Choroid plexus epithelial cell (primary cell): ENCODE measurements at places on chromosomes 7 and 10.

- DNase-seq = peak; percentile 6
Measured at GRCh38 chr7:90119178-90119971, 34.9 kb upstream of the STEAP1 start.

DNA sequence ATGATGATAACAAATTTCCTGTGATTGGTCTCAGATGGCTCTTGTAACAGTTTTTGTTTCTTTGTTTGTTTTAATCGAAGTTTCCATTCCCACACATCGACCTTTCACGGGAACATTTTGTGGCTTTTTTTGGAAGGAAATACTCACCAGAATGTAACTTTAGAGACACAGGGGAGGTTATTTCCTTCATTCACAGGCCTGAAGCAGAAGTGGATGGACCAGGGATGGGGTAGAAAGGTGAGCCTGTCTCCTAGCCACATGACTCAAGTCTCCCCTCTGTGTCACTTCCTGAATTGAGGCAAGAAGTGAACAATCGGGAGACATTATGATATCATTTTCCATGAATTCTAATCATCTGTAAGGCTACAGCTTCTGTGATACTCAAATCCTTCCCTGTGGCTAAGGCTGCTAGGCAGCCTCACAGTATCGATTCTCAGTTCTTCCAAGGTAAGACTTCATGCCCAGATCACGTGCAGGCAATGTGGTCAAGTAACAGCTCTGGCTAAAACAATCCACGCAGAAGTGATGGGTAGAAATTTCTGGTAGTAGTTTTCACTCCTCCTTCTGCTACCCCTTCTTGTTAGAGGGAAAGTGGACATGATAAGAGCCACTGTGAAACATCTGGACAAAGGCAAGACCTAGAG, 203.9 kb upstream of the NEBL start:
- DNase-seq = peak; percentile 93

DNA sequence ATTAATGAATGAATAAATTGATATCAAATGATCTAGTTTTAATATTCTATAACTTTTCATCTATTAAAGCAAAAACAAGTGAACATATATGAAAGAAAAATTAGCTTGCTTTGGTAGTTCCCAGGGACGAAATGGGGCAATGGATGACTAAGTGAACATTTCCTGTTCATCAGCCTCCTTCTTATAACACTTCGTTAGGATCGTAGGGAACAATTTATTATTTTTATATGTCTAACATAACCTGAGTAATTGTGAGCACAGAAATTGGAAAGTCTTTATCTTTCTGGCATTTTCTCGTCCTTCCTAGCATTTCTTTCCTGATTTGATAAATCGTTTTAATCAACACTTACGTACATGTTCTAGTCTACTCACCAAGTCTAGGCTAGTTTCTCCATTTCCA, 59.1 kb upstream of the PPP1R3C start:
- DNase-seq = no peak

DNA sequence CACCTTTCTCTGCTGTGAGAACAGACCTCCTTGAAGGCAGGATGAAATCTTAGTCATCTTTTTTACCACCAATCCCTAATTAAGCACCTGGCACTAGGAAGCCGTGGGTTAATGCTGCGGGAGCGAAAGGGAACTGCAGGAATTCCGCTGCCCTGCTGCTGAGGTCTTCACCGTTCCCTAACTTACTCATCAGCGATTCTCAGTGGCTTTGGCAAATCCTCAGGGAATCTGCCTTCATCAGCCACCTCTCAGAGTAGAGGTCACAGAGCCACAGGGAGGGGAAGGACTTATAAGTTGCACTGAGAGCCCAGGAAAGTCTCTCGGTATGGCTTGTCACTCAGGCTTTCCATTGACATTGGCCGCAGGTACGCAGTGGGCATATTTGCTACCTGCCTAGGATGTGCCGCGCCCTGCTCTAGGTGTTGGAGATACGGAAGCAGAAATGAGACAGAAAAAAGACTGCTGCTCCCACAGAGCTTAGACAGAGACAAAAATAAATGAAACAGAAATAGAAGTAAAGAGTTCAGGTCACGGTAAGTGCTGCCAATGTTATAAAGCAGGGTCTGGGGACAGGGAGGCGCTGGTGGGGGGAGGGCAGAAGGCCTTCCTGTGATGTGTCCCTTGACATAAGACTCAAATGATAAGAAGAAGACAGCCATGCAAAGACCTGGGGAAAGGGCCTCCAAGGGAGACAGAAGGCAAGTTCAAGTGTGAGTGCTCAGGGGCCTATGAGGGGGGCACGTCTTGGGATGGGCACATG, 72.6 kb upstream of the OPALIN start:
- DNase-seq = no peak

- DNase-seq = peak; percentile 96
Measured at GRCh38 chr10:5071411-5072198, 22.6 kb upstream of the AKR1C3 start.

DNA sequence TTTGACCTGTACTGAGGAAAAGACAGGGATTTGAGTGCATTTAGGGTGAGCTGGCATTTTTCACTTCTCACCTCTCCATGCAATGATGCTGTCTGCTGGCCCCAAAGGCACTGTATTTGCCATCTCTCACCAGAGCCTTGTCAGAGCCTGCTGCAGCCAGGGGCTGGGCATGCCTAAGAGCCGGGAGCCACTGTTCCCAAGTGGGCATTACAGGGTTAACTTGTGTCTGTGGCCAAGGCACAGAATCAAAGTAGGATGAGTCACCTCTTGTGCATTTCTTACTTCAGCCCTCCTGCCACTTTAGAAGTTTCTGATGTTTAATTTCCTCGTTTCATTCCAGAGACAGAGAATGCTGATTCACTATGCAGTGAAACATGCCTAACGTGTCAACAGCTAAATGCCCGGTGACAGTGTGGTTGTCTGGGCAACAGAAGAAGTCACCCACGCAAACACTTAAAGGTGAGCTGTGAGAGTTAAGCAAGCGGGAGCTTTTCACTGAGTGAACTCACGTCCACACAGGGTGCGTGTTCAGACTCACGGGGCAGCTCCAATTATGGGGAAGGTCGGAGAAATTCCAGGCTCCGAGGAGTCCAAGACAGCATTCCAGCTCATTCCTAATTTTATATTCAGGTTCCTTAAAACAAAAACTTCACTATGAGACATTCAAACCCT, 57.1 kb upstream of the IGFBP3 start:
- DNase-seq = peak; percentile 94

GRCh38 chr10:5356302-5356763, 8.4 kb upstream of the UCN3 start:
- peak; percentile 14 for DNase-seq

DNA sequence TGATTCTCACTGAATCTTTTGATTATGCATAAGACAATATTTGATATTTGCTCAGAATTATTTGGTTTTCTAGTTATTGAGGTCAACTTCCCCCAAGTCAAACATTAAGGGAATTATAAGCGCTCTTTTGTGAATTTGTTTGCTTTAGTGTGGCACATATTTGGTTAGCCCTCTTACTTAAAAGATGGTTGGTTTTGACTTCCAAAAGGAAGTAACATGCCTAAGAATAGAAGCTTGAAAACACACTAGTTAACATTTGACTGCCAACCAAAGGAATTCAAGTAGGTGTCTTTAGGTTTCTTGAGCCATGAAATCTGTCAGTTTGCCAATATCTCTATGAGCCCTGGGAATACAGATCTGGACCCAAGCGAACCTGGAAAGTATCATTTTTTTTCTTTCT, 24.9 kb downstream of the STEAP4 start:
- DNase-seq = no peak

GRCh38 chr7:139482662-139483466, 609 bp downstream of the KLRG2 start:
- DNase-seq = peak; percentile 14

DNA sequence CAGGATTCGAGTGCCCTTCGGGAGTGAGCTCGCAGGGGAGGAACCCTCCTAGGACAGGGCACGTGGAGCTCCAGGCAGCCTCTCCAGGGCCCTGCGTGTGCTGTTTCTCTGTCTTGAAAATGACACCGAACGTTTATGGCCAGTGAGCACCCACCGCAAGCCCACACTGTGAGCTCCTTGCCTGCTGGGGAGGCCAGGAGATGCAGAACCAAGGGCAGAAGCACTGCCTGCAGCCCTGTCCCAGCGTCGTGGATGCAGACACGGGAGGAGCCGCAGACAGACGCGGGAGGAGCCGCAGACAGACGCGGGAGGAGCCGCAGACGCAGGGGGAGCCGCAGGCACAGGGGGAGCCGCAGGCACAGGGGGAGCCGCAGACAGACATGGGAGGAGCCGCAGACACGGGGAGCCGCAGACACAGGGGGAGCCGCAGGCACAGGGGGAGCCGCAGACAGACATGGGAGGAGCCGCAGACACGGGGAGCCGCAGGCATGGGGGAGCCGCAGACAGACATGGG, 314.4 kb downstream of the PTPRN2 start:
- DNase-seq = no peak

DNA sequence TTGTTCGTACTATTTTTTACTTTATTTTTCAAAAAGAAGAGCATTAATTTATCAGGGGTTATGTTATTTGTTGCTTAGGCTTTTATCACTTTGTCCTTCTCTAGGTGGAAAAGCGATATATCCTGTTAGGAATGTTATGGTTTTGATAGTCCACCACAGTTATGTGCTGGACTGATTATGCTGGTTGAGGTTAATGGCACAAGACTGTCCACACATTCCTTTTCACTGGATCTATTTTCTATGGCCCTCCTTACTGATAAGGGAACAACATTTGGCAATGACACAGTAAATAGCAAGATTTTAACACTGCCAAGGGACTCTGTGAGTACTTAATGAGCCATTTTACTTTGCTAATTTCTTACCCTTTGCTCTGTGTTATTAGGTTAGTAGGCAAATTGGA, 1212.3 kb downstream of the NXPH1 start:
- DNase-seq = peak; percentile 1

GRCh38 chr7:149787428-149788299, 14.3 kb upstream of the ZNF467 start:
- DNase-seq = no peak

DNA sequence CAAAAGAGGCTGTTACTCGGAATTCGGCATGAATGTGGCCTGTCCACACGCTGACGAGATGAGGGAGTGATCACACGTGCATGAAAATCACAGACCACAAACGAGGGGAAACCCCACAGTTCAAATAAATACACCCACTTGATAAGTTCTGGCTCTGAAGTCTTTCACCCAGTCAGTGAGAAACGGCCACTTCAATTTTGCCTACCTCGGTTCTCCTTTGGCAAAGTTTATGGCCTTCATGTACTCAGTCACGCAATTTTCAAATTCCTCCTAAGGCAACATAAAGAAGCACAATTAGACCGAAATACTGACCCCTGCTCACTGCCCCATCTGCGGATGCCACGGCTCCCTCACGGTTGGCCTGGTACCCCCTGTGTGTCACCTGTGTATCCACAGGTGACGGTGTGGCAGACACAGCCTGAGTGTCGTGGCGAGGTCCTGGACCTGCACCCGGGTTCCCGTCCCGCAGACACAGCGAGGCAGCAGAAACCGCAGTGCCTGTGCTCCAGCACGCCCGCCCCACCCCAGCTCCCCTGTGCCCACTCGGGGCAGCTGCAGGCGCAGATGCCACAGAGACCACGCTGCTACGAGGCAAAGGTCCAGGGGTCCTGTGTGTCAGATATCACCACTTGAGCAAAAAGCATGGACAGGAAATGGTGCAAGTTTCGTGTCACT, 1.4 kb downstream of the CFAP46 start:
- no peak for DNase-seq

DNA sequence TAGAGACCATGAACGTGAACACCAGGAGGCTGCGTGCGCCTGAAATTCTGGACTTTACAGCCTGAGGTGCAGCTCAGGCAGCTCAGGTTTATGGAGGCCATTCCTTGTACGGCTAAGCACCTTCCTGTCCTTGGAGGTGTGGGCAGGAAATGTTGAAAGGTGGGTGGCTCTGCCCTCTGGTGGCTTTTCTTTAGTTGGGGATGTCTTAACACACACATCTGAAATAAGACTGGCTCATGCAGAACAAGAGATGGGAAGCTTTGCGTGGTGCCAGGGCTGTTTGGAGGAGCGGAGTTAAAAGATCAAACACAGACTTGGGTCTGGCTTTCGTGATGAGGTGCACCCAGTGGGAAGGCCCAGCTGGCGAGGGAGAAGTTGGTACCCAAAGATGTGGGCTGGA, 64.1 kb downstream of the DOCK1 start:
- DNase-seq = peak; percentile 30

GRCh38 chr10:110803239-110803749, 68.4 kb upstream of the PDCD4 start:
- no peak for DNase-seq

- peak; percentile 94 for DNase-seq
Measured at GRCh38 chr7:94056796-94057207, 52.6 kb upstream of the BET1 start.

DNA sequence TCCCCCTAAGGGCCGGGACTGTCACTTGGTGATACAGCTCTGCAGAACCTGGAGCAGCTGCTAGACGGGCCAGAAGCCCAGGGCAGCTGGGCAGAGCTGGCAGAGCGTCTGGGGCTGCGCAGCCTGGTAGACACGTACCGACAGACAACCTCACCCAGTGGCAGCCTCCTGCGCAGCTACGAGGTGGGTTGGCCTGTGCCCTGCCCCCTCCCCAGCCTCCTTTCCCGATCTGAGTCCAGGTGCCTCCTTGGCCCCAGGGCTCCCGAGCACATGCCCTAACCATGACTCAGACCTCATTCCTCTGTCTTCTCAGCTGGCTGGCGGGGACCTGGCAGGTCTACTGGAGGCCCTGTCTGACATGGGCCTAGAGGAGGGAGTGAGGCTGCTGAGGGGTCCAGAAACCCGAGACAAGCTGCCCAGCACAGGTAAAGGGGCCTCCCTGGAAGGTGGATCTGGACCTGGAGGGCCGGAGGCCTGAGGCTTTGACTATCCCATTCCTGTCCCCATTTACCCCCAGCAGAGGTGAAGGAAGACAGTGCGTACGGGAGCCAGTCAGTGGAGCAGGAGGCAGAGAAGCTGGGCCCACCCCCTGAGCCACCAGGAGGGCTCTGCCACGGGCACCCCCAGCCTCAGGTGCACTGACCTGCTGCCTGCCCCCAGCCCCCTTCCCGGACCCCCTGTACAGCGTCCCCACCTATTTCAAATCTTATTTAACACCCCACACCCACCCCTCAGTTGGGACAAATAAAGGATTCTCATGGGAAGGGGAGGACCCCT, 6.4 kb downstream of the NFKB2 start:
- DNase-seq = peak; percentile 62

DNA sequence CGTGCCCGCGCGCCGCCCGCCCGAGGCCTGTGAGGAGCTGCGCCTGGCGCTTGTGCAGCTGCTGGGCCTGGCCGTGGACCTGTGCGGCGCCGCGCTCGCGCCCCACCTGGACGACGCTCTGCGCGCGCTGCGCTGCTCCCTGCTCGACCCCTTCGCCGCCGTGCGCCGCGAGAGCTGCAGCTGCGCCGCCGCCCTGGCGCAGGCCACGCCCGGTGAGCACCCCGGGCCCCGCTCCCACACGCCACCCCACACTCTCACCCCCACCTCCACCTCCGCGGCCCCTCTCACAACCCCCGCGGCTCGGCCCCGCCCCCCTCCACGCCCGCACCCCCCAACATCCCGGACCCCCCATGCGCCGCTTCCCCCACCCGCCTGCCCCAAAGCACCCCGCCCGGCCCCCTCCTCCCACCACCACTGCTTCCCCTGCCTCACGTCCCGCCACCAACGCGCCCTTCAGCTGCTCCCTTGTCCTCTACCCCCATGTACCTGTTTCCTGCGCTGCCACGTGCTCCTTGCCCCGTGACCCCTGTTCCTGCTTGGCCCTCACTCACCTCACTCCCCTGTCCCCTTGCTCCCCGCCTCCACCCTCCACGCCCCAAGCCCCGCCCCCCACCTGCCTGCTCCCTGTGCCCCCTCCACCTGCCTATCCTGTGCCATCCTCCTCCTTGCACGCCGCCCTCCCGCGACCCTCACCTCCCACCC, at the start of gene PRKAR1B:
Gene PRKAR1B, minus strand, starts transcription at position 178 of the 702 bp plus-strand sequence. CDS start 15,776 bp downstream, outside the sequence.
- peak; percentile 19 for DNase-seq

- DNase-seq = no peak
Measured at GRCh38 chr10:128080641-128081040, 45.6 kb downstream of the MKI67 start.
